ENCODE measurements at places on chromosomes 2 and 18.

DNA sequence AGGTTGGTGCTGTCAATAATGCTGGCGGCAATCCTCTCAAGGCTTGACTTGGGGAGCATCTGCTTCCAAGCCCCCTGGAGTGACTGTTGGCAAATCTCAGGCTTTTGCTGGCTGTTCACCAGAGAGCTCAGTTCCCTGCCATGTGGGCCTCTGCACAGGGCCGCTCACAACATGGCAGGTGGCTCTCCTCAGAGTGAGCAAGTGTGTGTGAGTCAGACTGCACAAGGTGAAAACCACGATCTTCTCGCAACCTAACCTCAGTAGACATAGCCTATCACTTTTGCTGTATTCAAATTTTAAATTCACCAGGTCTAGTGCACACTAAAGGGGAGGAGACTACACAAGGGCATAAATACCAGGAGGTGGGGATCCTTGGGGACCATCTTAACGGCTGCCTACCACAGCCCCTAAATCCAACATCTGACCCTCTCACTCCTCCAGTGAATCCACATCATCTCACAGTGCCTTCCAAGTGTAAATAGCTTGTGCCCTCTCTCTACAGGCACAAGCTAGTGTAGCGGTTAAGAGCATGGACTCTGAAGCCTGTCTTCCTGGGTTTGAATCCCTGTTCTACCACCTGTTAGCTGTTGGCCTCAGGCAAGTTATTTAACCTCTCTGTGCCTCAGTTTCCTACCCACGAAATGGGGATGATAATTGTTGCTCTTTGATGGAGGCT is 187.7 kb upstream of the CXCR4 start:
- DNase-seq, result no peak

GRCh38 chr2:217664761-217665160 is 338.0 kb downstream of the TNS1 start:
- no peak for DNase-seq

DNA sequence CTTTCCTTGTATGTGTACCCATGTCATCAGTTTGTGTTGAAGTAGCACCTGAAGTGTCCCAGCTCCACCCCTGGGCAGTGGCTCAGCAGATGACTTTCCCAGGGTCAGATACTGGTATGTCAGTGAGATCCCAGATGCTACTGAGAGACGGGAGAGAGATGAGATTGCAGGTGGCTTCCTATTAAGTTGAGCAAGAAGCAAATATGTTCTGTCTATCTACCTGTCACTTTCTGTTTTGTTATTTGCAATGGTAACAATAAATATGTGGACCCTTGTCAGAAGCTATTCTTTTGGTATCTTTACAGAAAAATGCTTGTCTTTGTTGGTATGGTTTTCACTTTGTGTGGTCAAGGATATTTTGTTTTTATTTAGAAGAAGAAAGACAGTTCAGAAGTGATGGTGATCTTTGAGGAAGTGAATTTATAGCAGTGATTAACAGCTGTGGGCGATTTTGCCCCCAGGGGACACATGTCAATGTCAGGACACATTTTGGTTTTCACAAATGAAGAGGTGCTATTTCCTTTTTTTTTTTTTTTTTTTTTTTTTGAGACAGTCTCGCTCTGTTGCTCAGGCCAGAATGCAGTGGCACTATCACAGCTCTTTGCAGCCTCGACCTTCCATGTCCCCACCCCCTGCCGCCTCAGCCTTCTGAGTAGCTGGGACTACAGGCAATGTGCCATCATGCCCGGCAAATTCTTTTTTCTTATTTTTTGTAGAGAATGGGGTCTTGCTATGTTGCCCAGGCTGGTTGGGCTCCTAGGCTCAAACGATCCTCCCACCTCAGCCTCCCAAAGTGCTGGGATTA is 21.4 kb downstream of the MGAT5 start:
- DNase-seq, result no peak

DNA sequence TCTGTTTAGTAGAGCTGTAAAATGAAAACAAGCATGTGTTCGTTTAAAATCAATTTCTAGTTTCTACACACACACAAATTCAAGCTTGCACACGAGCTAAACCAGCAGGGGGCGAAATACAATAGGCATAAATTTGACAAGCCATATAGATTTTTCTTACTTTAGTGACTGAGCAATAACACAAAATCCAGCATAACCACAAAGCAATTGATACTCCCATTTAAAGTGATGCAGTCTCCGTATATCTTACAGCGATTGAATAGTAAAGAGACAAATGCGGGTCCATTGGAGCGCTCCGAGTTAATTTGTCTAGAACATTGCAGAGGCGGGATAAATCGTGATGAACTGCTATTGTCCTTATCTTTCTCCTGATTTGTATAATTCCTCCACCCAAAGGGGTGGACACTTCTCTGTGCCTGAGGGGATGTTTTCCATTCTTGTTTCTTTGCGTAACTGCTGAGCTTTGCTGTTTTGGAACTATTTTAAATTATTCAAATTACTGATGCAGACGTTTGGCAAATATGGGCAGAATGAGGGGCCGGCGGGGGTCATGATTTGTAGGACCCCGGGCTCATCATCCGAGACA is 1.2 kb upstream of the AFTPH start:
- peak; percentile 68 for DNase-seq

DNA sequence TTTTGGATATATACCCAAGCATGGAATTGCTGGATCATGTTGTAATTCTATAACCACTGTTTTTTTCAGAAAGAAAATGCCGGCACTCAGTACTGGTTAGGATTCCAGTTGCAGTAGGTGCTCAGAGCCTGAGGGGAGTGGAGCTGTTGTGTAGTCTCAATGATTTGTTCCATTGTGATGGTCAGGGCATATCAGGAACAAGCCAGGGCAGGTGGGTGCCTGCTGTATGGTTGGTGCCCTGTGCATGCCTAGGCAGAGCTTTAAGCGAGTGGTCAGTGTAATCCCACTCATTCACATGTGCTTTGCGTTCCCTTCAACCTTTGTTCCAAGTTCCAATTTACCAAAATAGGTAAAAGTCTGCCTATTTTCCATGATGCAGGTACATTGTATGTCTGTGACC is 100.9 kb downstream of the FHOD3 start:
- no peak for DNase-seq

GRCh38 chr2:29336341-29337241 is 221.4 kb downstream of the CLIP4 start:
- no peak for DNase-seq
